Hypothalamus (tissue), 51 donors: ENCODE measurements at places on chromosomes 6 and 20.

GRCh38 chr6:88808381-88808780 is 155.0 kb downstream of the RNGTT start:
- DNase-seq = no peak

DNA sequence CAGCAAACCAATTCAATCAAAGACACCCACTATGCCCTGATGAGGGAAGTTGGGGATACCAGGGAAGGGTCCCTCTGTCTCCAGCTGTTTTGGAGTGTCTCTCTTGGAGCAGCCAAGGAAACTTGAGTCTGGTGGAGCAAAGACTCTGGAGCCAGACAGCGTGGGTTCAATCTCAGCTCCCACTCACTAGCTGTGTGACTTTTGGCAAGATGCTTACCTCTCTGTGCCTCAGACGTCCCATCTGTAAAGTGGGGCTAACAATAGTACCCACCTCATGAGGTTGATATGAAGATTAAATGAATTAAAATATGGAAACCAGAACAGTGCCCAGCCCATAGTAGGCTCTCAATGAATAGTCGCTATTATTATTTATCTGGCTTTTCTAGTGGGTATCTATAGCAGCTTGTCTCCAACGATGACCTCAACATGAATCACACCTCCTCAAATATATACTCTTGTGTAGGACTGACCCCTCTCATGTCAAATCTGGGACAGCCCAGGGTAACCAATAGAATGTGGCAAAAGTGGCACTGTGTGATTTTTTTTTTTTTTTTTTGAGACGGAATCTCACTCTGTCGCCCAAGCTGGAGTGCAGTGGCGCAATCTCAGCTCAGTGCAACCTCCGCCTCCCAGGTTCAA is 99.2 kb upstream of the FOXP4 start:
- no peak for DNase-seq

DNA sequence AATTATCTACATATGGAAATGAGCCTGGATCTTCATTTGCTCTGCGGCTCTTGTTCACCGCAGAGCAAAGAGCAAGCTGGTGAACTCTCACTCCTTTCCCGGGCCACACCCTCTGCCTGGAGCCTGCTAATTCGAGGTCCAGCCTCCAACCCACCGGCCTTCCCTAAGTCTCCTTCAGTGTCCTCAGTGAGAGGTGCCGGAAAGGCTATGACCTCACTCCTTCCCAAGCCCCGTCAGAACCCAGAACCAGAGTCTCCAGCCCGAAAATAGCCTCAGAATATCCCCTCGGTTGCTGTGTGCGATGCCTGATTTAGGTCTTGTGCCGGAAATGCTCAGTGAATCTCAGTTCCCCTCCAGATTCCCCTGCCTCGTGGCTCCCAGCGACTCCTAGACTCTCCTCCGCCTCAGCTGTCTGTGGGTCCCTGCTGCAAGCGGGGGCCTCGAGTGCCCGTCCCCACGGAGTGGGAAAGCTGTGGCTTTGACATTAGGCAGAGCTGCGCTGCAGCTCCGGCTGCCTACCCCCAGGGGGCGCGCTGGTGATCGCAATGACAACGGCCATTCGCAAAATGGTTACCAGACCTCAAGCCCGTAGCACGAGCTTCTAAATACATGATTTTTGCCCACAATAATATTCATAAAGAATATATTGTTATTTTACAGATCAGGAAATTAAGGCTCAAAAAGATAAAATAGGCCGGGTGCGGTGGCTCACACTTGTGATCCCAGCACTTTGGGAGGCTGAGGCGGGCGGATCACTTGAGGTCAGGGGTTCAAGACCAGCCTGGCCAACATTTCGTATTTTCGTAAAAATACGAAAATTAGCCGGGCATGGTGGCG is 4.1 kb upstream of the BNIP5 start:
- peak; percentile 54 for DNase-seq

- DNase-seq = no peak
Measured at GRCh38 chr6:36032261-36032660, 4.7 kb downstream of the MAPK14 start.

DNA sequence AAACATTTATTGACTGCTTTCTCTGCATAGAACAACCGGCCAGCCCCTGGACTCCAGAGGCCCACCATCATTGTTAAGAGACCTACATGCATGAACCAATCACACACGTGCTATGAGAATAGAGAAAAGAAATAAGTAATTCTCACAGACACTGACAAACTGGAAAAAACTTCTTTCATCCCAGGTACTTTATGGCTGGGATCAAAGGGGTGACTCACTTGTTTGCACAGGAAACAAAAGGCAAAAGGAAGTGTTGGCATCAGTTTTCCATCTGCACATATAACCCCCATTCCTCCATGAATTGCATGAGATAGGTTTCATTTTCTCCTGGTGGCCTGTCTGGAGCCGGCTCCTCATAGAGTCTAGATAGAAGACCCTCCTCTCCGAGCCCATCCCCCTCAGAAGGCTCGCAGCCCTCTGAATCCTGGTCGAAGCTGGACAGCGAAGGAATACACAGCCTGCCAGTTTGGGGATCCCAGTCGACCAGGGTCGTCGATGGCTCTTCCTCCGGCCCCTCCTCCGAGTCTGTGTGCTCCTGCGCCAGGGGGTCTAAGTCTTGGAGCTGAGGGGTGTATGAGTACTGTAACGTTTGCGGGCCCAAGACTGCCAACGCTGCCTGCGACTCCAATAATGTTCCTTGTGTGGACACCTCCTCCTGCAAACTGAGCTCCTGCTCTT is 43.3 kb downstream of the IL20RA start:
- DNase-seq = no peak

GRCh38 chr6:90194371-90194841 is 102.2 kb downstream of the BACH2 start:
- no peak for DNase-seq

DNA sequence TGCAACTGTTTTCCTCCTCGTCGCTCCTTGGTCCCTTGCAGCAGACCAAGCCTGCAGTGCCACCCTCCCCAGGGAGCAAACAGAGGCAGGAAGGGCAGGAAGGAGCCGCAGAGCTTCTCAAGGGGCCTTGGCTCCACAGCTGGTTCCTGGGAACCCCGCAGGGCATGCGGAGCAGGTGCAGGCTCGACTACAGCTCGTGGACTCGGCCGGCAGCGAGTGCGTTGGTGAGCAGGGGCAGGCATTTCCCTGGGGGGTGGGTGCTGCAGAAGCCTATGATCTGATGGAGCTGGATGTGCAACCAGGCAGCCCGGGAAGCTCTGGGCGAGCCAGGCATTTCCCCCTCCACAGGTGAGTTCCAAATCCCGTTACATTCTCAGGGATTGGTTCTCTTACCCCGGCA is 37.1 kb downstream of the FRMD1 start:
- no peak for DNase-seq

- DNase-seq = no peak
Measured at GRCh38 chr20:37276494-37277252, 12.8 kb upstream of the MANBAL start.

DNA sequence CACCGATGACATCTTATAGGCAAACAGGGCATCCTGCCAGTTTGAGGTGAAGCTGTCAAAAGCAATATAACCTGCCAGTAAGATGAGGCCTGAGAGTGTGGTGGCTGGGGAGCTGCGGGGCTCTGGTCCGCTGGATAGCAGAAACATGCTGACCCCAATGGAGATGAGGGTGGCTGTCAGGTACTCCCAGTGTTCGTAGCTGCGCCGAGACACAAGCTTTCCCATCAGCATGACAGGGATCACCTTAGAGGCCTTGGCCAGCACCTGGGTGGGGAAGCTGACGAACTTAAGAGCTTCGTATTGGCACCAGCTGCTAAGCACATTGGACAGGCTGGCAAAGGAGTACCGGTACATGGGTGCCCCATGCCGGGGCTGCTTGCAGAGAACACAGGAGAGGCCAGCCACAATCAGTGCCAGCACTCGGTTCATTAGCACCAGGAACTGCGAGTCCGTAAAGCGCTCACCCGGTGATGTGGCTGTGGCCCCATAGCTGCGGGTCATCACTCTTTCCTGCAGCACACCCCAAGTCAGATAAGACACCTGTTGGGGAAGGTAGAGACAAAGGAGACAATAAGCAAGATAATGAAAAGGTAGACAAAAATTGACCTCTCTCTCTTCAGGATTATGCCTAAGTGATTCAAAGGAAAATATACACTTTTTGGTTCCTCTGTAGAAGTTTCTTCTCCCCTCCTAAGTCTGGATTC is 2.1 kb downstream of the SLC35B2 start:
- DNase-seq = no peak

GRCh38 chr20:32010666-32011065 is 428 bp downstream of the CCM2L start:
- DNase-seq = no peak

- DNase-seq = no peak
Measured at GRCh38 chr6:13248053-13248452, 80.3 kb downstream of the TBC1D7 start.

DNA sequence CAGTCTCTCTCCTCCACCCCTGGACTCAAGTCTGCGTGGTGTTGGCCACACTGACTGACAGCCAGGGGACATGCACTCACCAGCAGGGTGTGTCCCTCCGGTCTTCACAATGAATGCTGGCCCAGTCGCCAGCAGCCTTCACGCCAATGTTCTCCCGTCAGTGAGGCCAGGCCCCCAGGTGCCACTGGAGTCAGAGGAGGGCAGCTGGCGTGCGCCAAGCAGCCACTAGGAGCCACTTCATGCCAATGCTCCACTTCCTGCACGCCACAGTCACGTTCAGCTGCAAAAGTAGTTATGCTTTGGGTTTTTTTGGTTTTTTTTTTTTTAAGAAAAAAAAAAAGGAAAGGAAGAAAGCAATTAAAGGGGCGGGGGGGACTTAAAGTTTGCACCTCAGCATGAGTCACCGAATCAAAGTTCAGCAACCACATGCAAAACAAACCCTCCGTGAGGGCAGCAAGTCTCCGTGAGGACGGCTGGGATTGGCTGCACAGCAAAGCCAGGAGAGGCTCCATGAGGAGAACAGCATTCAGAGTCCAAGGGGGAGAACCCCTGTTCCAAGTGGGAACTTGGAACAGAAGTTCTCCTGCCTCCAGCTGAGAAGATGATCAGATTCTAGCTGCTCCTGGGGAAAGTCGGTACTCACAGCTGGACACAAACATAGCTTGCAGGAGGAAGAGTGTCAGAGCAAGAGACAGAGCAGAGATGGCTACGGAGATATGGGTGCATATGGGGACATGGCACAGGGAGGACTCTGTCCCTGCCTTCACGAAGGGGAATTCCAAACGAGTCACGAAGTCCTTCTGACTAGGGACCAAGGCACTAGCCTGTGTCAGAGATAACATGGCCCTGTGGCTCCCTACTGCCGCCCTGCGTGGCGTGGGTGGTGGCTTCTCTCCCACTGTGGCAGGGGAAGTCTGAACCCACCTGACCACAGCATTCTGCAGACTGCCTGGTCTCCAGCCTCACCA is at the start of gene ZC3H12D:
ZC3H12D (minus strand) TSS at position 282 of the 968 bp plus-strand sequence. CDS start 10,471 bp downstream, outside the sequence.
- no peak for DNase-seq

- no peak for DNase-seq
Measured at GRCh38 chr6:56524891-56525703, 117.6 kb downstream of the DST start.

GRCh38 chr20:38172408-38172807 is 7.3 kb upstream of the TGM2 start:
- DNase-seq = no peak
